ENCODE measurements at places on chromosomes 16 and 17. TPM values are rescaled to one million over a fixed set of nuclear protein-coding genes. Genes with fewer than 3 reads are reported as not detected.

- H3K27me3 ChIP-seq = no peaks in the 10 kb centered on the region
- no peaks in the 10 kb centered on the region for H3K36me3 ChIP-seq
- H3K4me3 ChIP-seq = no peak overlapping the region
These were observed 41.5 kb upstream of the MRTFB start for GRCh38 chr16:14029658-14030057.

DNA sequence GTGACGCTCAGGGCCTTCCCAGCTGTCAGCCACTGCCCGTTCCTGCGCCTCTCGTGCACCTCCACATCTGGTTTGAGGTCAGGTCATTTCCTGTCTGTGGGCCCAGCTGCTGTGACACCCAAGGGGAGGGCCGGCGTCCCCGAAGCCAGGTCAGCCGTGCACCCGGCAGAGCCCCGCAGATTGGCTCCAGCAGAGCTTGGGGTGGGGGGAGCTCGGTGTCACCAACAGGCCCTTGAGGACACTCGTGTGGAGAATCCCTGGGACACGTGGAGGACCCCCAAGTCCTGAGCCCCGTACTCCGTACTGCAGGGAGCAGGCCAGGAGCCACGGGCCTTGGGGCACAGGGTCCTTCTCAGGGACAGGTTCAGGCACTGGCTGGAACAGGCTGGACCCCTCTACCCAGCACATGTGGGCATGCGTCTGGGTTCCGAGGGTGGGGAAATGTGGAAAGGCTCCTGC is 4.8 kb downstream of the SPATA2L start:
- H3K4me1 ChIP-seq = peaks cover 31% of the 10 kb centered on the region
- H3K27me3 ChIP-seq = no peaks in the 10 kb centered on the region
- H3K27ac ChIP-seq = no peak overlapping the region

DNA sequence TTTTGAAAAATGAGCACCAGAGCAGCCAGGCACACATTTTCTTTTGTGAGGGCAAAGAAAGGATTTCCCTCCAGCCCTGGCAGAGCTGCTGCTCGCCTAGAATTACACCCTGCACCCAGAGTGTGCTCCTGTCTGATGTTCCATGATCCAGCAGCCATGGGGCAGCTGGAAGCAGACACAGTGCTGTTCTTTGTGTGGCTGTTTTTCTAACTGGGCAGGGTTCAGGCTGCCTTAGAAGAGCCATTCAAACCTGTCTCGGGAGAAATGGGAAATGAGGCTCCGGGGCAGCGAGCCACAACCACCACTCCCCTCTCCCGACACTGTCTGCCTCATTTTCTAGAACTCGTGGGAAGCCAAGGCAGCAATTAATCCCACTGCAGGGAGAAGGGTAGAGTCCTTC is 28.9 kb downstream of the LITAF start:
- H3K27ac ChIP-seq = no peak overlapping the region
- no peak for DNase-seq
- H3K36me3 ChIP-seq = 0 out of 2 replicates have a peak, but pooled peaks cover 2% of the 10 kb centered on the region

The SEPTIN1 gene
- total RNA-seq = 0.45 TPM

The HEATR9 gene
- not detected for total RNA-seq

DNA sequence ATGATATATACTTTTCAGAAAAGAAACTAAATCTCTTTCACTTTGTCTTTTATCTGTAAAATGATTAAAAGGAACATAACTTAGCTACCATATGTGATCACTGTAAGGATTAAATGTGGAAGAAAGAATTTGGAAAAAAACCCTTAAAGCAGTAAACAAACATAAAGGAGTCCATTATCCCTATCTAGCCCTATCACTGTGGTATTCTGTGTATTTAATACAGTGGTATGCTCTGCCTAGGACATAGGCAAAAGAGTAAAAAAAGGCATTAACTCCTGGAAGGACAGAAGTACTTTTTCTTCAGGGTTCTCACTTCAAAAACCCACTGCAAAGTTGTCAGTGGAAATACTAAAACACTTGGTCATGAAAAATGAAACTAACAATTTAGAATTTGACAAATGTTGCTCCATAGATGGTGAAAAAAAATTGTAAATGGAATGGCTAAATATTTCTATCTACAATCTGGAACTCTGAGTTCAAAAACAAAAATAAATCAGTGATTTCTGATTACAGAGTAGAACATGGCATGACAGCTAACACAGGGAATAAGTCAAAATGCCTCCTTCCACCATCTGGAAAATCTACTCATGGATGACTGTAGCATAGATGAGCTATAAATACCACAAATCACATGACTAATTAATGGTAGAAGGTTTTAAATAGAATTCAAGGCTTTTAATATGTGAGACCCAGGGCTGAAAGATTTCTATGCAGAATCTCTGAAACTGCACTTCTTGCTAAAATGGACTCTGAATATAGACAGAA is 140.1 kb downstream of the ITFG1 start:
- no peak overlapping the region for H3K27ac ChIP-seq
- no peaks in the 10 kb centered on the region for H3K27me3 ChIP-seq
- no peaks in the 10 kb centered on the region for H3K36me3 ChIP-seq

The AURKB gene
- total RNA-seq = 108 TPM

The FAM83G gene
- 2.1 TPM for total RNA-seq

The RHBDL1 gene
- 0.94 TPM for total RNA-seq

DNA sequence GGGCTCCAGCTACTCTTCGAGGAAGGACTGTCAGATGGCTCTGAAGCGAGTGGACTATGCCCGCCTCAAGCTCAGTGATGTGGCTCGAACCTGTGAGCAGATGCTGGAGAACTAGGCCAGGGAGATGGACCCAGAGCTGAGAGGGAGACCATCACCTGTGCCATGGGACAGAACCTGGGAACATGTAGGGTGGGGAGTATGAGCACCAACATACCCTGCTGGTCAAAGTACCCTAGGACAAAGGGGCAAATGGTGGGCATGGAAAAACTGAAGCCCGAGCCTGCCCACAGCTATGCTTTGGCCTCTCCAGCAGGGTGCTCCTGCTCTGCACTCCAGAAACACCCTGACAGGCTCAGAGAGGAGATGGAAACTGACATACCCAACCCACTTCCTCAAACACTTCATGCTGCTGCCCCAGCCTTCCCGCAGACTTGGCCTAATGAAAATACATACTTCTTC is 1.9 kb downstream of the MED11 start:
- H3K27ac ChIP-seq = no peak overlapping the region
- no peaks in the 10 kb centered on the region for H3K36me3 ChIP-seq
- H3K4me3 ChIP-seq = no peak overlapping the region
- H3K27me3 ChIP-seq = no peaks in the 10 kb centered on the region
- no peak for DNase-seq

DNA sequence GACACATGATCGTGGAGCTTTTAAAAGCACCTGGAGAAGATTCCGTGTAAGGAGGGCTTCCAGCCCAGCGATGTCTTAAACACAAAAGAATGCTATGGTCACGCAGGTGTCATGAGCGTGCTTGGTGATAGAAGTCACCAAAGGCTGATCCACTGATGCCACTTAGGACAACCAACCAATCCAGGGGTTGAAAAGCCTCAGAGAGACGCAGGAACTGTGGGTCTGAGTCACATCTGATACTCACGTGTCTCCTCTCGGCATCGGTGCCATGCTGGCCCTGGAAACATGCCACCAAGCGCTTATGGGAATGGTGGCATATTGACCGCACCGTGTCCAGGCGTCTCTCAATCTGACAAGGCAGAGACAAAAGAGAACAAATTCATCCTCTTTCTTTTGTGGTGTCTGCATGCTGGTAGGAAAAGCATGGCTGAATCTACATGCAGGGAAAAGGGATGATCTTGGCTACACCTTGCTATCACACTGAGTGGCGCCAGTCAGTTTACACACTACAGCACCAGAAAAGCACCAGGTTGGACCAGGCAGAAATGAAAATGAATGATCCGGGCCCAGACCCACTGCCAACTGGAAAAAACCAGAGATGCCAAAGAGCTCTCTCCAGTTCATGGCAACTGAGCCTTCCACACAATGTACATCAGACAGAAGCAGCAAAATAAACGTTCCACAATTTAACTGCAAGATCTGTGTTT is 38.0 kb downstream of the ARHGAP17 start:
- no peak for DNase-seq
- H3K27me3 ChIP-seq = no peaks in the 10 kb centered on the region
- H3K27ac ChIP-seq = peak overlapping the region; percentile 34
- no peak overlapping the region for H3K4me3 ChIP-seq
- H3K36me3 ChIP-seq = peaks cover 2% of the 10 kb centered on the region

The TRAF7 gene
- 34.5 TPM for total RNA-seq

- no peaks in the 10 kb centered on the region for H3K36me3 ChIP-seq
- H3K4me1 ChIP-seq = peaks cover 18% of the 10 kb centered on the region
These were observed 313.7 kb upstream of the CDH5 start for GRCh38 chr16:66052745-66053144.

- H3K4me3 ChIP-seq = no peak overlapping the region
- no peak for DNase-seq
- no peaks in the 10 kb centered on the region for H3K27me3 ChIP-seq
- no peaks in the 10 kb centered on the region for H3K36me3 ChIP-seq
These were observed 1.8 kb downstream of the NLRP1 start for GRCh38 chr17:5582209-5583185.

The WSCD1 gene
- 101 TPM for total RNA-seq

DNA sequence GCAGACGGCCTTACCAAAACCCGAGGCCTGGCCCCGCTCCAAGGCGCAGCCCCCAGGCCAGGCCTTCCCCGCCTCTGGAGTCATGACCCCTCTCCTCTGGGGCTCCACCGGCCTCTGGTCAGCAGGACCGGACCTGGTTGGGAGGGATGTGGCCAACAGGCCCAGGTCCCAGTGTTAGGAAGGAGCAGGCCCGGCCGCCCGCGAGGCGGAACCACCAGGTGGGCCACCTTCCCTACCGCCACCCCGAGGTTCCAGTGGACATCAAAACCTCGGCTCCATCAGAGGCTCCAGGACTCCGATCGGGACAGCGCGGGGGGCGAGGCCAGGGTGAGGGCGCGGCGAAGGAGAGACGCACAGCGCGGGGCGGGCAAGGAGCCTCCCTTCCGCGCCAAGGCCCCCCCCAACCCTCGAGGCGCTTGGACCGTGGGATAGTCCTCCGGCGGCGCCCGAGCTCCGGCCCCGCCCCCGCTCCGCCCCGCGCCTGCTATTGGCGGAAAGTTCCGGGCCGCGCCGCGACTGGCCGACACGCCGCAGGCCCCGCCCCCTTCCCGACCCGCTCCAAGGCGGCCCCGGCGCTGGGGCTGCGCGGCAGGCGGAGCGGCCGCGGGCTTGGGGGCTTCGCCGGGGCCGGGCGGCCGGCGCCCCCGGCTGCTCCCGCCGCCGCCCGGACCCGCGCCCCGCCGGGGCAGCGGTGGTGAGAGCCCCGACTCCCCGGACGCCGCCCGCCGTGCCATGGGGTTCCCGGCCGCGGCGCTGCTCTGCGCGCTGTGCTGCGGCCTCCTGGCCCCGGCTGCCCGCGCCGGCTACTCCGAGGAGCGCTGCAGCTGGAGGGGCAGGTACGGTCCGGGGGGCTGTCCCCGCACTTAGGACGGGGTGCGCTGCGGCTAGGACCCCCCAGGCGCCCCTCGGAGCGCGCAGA is at the start of gene METRN:
TSS of gene METRN (plus strand) at position 561 of the 919 bp plus-strand sequence. CDS start at position 733, 172 bp downstream.
- H3K4me1 ChIP-seq = peaks cover 48% of the 10 kb centered on the region
- H3K4me3 ChIP-seq = peak within 1 kb of the TSS; percentile 88

The PRRT2 gene
- 0.81 TPM for total RNA-seq

The OSGIN1 gene
- total RNA-seq = 2.1 TPM

The MED13 gene
- total RNA-seq = 79.9 TPM

DNA sequence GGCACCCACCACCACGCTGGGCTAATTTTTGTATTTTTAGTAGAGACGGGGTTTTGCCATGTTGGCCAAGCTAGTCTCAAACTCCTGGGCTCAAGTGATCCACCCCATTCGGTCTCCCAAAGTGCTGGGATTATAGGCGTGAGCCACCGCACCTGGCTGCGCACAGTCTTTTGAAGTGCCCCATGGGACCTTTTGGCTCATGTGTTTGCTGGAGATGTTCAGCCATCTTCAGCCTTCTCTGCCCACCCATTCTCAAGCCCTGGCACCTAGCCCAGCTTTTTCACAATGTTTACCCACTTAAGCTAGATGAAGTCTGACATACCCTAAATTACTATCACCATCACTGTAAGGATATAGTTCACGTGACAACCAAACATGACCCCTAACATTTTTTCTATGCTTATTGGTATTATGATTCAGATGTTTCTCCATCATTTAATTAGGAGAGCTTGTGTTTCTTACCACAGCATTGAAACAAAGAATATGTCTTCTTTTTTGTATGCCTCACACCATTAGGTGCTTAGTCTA is 32.3 kb downstream of the PECAM1 start:
- H3K36me3 ChIP-seq = no peaks in the 10 kb centered on the region
- peak overlapping the region; percentile 85 for H3K27ac ChIP-seq
- DNase-seq = peak; percentile 20
- H3K4me3 ChIP-seq = no peak overlapping the region

DNA sequence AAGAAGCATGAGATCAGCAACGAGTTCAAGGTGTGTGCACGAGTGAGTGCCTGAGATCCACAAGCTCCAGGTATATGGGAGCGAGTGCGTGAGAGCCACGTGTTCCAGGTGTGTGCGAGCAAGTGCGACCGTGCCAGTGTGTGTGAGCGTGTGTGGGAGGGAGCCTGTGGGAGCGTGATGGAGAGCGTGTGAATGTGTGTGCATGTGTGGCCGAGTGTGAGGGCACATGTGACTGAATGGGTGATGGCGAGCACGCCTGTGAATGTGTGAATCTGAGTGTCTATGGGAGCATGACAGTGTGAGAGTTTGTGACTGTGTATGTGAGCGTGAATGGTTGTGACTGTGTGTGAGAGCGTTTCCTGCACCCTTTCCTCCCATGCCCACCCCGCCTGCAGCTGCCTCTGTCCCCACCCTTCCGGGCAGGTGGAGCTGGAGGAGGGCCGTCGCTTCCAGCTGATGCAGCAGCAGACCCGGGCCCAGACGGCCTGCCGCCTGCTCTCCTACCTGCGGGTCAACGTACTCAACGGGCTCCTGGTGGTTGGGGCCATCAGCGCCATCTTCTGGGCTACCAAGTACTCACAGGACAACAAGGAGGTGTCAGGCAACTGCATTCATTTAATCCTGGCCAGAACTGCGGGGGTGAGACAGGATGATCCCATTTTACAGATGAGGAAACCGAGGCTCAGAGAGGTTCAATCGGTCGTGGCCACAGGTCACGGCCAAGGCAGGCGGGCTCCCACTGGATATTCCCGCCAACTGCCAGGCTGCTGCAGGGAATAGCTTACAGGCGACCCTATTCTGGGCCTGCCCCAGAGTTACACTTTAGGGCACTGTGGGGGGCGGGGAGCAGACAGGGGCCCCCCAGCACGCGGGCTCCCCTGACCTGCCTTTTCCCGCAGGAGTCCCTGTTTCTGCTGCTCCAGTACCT is 3.7 kb downstream of the TMC8 start:
- no peaks in the 10 kb centered on the region for H3K36me3 ChIP-seq
- H3K27ac ChIP-seq = no peak overlapping the region
- no peak overlapping the region for H3K4me3 ChIP-seq
- peaks cover 4% of the 10 kb centered on the region for H3K4me1 ChIP-seq
- DNase-seq = peak; percentile 10

DNA sequence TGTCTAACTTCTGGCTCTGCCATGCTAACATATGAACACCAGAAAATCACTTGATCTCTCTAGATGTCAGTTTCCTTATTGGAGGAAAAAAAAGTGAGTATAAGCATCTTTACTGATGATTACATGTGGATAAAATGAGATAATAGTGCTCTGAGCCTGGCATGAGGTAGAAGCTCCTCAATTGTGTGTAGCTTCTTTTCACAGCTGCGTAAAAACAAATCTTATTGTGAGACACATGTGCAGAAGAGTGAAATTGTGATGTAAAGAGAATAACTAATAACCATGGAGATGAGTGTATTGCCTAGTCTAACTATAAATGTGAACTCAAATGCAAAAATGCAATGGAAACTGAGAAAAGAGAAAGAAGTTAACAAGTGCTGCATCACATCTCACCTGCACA is 44.7 kb downstream of the CDH11 start:
- DNase-seq = no peak
- peaks cover 11% of the 10 kb centered on the region for H3K36me3 ChIP-seq
- H3K27ac ChIP-seq = no peak overlapping the region
- H3K27me3 ChIP-seq = no peaks in the 10 kb centered on the region
- H3K4me3 ChIP-seq = no peak overlapping the region
- peaks cover 6% of the 10 kb centered on the region for H3K4me1 ChIP-seq

The C16orf46 gene
- 0.32 TPM for total RNA-seq

Data from SJCRH30 (cell line).